ENCODE measurements at places on chromosomes 7 and 10.

GRCh38 chr10:13086056-13086455 is 13.9 kb upstream of the OPTN start:
- no peak for DNase-seq

DNA sequence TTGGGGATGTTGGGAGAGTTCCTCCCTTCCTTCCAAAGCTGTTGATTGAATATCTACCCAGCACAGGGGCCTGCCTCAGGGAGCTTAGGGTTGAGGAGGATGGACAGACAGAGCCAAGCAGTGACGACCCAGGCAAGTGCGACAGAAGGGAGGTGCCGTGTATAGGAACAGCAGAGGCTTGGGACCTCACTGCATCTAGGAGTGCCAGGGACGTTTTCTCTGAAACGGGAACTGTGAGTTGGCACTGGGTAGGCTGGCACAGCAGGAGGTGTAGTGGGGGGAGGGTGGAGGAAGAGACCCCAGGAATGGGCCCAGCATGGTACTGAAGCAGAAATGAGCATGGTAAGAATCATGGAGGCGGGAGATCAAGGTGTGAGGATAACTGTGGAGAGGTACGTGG is 55.3 kb upstream of the MGMT start:
- no peak for DNase-seq

GRCh38 chr10:48456808-48457761 is 147.8 kb downstream of the ARHGAP22 start:
- DNase-seq, result no peak

- no peak for DNase-seq
Observed at GRCh38 chr7:142647749-142648148, 101.5 kb upstream of the PRSS1 start.

DNA sequence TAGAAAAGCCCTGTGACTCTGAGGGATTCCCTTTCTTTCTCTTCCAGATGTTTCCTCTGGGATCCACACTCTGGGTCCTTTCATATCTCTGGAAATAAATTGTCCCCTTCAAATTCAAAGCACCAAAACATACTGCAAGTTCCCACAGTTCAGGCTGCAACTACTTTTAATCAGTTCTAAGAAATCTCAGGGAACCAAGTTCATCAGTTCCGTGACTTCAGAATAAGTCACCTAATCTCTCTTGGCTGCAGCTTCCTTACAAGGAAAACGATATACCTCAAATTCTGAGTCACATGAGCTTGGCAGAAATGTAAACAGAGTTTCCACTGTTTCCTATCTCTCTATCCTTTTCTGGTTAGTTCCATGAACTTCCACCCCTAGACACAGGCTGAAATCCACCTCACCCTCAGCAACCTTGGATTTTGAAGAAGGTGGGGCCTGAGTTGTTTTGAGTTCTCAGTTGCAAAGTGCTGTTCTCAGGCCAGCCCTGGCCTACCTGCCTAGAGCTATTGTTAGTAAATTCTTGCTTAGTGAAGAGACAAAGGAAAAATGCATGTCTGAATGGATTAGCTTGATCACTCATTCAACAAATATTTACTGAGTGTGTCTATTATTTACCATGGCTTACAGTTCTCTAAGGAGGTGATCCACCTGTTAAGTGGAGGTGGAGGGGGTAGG is 59.3 kb upstream of the IL6 start:
- no peak for DNase-seq

GRCh38 chr10:8594711-8595110 is 540.2 kb downstream of the GATA3 start:
- no peak for DNase-seq

DNA sequence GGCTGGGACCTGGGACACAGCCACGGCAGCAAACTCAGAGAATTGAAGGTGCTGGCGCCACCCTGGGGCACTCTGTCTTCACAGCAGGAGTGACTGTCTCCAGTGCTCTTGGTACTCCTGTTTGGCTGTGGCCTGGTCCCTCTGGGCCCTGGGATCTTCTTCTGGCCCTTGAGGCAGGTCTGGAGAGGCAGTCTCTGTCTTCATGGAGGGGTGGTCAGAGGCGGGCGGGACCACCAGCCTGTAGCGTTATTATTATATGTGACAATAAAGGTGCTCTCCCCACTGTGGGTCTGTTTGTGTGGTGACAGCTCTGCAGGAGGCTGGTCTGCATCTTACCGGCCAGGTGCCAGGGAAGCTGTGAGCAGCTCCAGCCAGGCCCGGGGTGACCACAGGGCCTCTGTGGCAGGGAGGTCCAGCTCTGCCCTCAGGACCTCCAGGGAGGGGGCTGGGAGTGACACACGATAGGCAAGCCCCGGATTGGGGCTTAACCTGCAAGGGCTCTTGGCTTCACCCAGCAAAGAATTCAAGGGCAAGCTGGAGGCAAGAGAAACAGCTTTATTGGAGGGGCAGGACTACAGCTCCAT is 70.3 kb downstream of the MYL10 start:
- no peak for DNase-seq

DNA sequence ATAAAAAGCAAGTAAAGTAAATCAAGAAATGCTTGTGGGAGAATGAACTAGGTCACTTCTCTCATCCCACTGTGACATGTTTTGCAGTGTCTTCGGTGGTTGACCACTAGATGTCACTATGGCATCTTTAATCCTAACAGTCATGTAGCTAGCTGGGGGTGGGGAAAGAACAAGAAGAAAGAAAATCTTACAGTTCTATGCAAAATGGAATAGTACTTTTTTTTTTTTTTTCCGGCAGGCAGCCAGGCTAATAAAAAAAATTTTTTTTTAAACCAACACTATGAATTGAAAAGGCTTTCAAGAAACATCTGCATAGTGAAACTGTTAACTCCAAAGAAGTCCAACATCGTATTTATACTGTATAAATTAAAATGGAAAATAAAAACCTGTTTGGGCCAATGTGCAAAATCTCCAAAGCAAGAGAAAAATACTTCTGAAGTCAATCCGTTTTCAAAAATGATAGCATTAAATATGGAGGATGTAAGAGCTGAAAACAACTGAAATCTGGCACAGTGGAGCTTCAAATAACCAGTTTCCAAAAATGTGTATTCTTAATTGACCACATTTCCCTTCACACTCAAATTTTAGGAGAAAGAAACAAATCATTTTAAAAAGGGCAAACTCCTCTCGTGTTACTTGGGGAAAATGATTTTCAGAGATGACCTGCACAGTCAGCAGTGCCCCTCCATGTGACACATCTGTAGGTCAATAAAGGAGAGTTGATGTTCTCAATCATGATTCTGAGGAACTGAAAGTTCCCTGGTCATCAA is 38.5 kb downstream of the CDK1 start:
- DNase-seq, result no peak

DNA sequence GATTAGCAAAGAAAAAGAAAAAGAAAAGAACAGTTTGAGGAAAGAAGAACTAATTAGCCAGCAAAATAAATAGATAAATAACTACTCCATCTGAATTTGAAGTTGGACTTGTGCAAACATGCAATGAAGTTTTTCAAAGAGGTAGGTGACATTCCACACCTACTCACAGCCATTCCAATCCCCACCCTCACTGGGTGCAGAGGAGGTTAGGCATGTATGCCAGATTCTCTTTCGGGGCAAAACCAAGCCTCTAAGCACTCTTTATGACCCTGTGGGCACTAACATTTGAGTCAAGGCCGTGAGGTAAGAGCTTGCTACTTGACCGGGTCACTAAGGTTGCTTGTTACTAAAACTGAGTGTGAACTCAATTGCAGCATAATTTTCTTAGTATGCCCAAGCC is 108.4 kb upstream of the SEMA3A start:
- no peak for DNase-seq

DNA sequence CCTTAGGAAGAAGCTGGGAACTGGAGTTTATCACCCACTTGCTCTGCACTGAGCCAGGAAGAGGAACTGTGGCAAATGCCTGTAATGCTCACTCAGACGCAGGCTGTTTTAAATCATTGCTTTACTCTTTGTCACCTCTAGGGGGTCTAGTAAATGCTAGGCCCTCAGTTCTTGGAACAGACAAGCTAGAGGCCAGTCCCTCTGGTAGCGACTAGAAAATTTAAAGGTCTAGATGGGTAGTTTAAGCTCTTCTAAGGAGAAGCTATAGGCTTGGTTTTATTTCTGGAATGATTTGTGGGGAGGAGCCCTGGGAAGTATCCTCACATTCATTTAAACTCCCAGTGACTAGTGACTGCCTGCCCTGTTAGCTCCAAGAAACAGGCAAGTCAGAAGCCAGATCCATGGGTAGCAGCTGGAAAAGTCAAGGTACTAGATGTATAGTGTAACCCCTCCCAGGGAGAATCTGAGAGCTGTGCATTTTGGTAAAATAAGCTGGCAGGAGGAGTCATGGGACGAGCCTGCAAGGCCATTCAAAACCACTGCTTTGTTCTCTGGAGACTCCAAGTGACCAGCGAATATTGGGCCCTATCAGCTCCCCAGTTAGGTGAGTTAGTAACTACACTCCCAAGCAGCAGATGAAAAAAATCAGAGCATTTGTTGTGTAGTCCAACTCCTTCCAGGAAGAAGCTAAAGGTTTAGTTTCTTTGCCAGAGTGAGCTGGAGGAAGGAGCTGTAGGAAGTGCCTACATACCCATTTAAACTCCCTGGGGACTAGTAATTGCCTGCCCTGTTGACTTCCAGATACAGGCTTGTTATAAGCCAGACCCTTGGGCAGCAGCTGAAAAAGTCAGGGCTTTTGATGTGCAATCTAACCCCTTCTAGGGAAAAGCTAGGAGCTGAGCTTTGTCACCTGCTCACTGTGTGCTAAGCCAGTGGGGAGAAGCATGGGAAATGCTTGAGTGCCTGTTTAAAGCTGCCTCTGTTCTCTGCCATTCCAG is 68.9 kb downstream of the DYNC1I1 start:
- DNase-seq, result no peak

- DNase-seq, result peak; percentile 45
Observed at GRCh38 chr10:17229016-17229716, 1.1 kb downstream of the VIM start.

- DNase-seq, result no peak
Observed at GRCh38 chr10:69088801-69089501, 1.0 kb downstream of the SRGN start.

GRCh38 chr10:44949127-44949802 is 10.3 kb upstream of the RASSF4 start:
- no peak for DNase-seq

- DNase-seq, result no peak
Observed at GRCh38 chr7:48042216-48042615, 6.9 kb downstream of the C7orf57 start.

GRCh38 chr10:77168861-77169260 is 468.7 kb downstream of the KCNMA1 start:
- DNase-seq, result no peak

- peak; percentile 8 for DNase-seq
Observed at GRCh38 chr10:117373823-117374505, 1.3 kb downstream of the PDZD8 start.

GRCh38 chr7:41156268-41156667 is 546.6 kb downstream of the INHBA start:
- no peak for DNase-seq

DNA sequence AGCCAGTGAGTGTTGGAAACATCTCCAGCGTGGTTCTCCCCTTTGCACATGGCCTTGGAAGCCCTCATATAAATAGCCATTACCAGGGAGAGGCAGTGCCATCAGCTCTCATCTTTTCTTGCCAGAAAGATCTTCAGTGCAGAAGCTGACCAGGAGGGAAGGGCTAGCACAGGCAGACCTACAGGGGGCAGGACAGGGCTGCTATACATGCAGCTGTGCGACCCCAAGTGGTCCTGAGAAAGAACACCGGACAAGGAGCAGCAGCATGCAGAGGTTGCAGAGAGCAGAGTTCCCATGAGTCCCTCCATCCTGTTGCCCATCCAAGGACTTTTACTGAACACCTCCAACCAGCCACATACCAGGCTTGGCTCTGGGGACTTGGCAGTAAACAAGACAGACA is 17.1 kb downstream of the GRID1 start:
- no peak for DNase-seq

DNA sequence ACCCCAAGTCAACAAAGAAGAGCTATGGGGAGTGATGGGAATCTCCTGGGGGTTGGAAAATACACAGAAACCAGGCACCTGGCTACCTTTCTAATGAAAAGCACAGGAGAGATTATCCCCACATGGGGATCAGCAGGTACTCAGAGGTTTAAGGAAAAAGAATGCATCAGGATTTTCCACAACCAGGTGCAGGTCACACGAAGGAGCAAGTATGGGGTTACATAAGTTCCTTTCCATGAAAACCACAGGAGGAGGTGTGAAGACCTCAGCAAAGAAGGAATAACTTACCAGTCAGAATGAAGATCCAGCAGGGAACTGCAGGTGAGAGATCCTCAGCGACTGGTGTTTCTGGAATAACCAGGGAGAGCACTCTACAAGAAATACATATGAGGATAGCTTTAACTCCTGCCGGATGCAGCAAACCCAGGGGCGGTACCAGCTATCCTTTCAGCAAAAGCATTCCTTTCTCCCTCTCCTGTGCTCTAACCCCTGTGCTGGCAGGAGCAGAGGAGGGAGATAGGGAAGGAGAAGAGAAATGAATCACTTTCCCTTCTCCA is 116.7 kb upstream of the TMEM106B start:
- DNase-seq, result no peak

GRCh38 chr7:102925976-102926782 is 13.4 kb downstream of the LRRC17 start:
- no peak for DNase-seq

DNA sequence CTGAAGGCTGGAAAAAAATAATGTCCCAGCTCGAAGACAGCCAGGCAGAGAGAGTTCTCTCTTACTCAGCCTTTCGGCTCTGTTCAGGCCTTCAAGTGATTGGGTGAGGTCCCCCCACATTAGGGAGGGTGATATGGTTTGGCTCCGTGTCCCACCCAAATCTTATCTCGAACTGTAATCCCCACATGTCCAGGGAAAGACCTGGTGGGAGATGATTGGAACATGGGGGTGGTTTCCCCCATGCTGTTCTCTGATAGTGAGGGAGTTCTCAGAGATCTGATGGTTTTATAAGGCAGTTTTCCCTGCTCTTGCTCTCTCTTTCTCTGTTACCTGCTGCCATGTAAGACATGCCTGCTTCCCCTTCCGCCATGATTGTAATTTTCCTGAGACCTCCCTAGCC is 36.6 kb upstream of the LEP start:
- DNase-seq, result no peak

DNA sequence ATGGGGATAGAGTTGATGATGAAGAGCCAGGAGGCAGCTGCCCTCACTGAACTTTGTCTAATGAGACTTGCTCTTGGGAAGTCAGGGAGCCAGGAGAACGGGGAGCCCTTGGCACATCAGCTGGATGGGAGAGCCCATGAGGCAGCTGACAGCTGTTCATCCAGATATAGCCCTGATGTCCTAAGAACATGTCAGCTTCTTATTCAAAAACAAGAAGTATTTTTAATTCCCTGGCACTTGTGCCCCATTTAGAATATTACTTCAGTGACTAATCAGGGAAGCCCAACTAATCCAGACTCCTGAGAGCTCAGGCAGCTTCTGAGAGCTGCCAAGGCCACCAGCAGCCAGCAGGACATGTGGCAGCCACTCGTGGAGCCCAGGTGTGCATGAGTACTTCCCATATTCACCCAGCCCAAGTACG is 363.4 kb downstream of the GRID1 start:
- no peak for DNase-seq
